ENCODE measurements at places on chromosomes 4 and X. TPM values are rescaled to one million over a fixed set of nuclear protein-coding genes. Genes with fewer than 3 reads are reported as not detected.

Gene CNOT6L
- total RNA-seq, result 43.2 TPM

Gene PRDM8
- total RNA-seq, result 4.1 TPM

Gene F8
- 5.5 TPM for total RNA-seq

Gene RHOXF1
- total RNA-seq, result 0.29 TPM

Gene PAGE4
- total RNA-seq, result not detected

Gene MND1
- 1.7 TPM for total RNA-seq

Gene RAP2C
- total RNA-seq, result 26.6 TPM

Gene ZFX
- 66.4 TPM for total RNA-seq

Gene CXCL13
- 2.8 TPM for total RNA-seq

Gene NDNF
- total RNA-seq, result 45.2 TPM

Gene PRKG2
- 0.58 TPM for total RNA-seq

Gene NSUN7
- total RNA-seq, result 5.6 TPM

Gene LDOC1
- total RNA-seq, result 32.9 TPM

Gene ADH1A
- 5.4 TPM for total RNA-seq

Gene DHRSX
- total RNA-seq, result 61.4 TPM

- no peak for DNase-seq
These were observed 49.2 kb downstream of the CDS1 start for GRCh38 chr4:84632092-84632491.

GRCh38 chr4:113635739-113636437 is 125.7 kb downstream of the CAMK2D start:
- no peak for DNase-seq

GRCh38 chrX:115333446-115333845 is 43.9 kb downstream of the LUZP4 start:
- no peak for DNase-seq

- DNase-seq, result no peak
These were observed 48.0 kb upstream of the PDLIM5 start for GRCh38 chr4:94403751-94404150.

- DNase-seq, result no peak
These were observed 49.5 kb upstream of the ADRA2C start for GRCh38 chr4:3716631-3717235.
